ENCODE measurements at places on chromosomes 4 and X. TPM values are rescaled to one million over a fixed set of nuclear protein-coding genes. Genes with fewer than 3 reads are reported as not detected.

PALLD gene
- 62.4 TPM for total RNA-seq

HPSE gene
- total RNA-seq = 0.63 TPM

FGFRL1 gene
- total RNA-seq = 35.7 TPM

SPANXC gene
- not detected for total RNA-seq

CSAG3 gene
- total RNA-seq = not detected

H2BW1 gene
- not detected for total RNA-seq

PPAT gene
- total RNA-seq = 8.8 TPM

TRAPPC2 gene
- 13.2 TPM for total RNA-seq

F8A3 gene
- 0.79 TPM for total RNA-seq

IL2 gene
- not detected for total RNA-seq

MAGEB17 gene
- 0.09 TPM for total RNA-seq

ASB12 gene
- 0.17 TPM for total RNA-seq

GUCY1B1 gene
- total RNA-seq = 46.3 TPM

MAOA gene
- 7.0 TPM for total RNA-seq

EDA gene
- under 0.01 TPM for total RNA-seq

HHIP gene
- total RNA-seq = 0.16 TPM

SCRG1 gene
- 0.09 TPM for total RNA-seq

CLDN34 gene
- total RNA-seq = not detected

ZXDB gene
- 3.9 TPM for total RNA-seq

RTL5 gene
- 5.1 TPM for total RNA-seq

FDCSP gene
- total RNA-seq = not detected

KDR gene
- total RNA-seq = 0.16 TPM

TLL1 gene
- not detected for total RNA-seq

CT45A9 gene
- not detected for total RNA-seq

MAB21L2 gene
- total RNA-seq = 0.32 TPM

SPANXB1 gene
- not detected for total RNA-seq

KLHL13 gene
- 21.1 TPM for total RNA-seq

ADH5 gene
- total RNA-seq = 450 TPM

TMEM185A gene
- total RNA-seq = 23.9 TPM

AFM gene
- not detected for total RNA-seq

UTP14A gene
- 15.6 TPM for total RNA-seq

CENPVL2 gene
- total RNA-seq = not detected

PRDX4 gene
- total RNA-seq = 225 TPM

PLP2 gene
- total RNA-seq = 17.8 TPM

VCX2 gene
- total RNA-seq = not detected

ZNF718 gene
- 3.4 TPM for total RNA-seq

CHRDL1 gene
- total RNA-seq = 3.8 TPM

SH2D1A gene
- total RNA-seq = not detected

ADGRG4 gene
- total RNA-seq = not detected

SPANXD gene
- total RNA-seq = not detected

REPS2 gene
- 0.52 TPM for total RNA-seq

ELK1 gene
- total RNA-seq = 8.2 TPM

DUX4 gene
- not detected for total RNA-seq

SPP1 gene
- 0.09 TPM for total RNA-seq

HAUS3 gene
- 5.4 TPM for total RNA-seq

TEC gene
- total RNA-seq = 0.79 TPM

TSPAN7 gene
- total RNA-seq = 0.17 TPM

NKAP gene
- total RNA-seq = 3.8 TPM

RHOXF1 gene
- total RNA-seq = not detected

NUDT10 gene
- total RNA-seq = 2.7 TPM

DMP1 gene
- not detected for total RNA-seq

CYLC1 gene
- total RNA-seq = not detected

DDX53 gene
- not detected for total RNA-seq

IL15 gene
- 2.4 TPM for total RNA-seq

RBMXL3 gene
- total RNA-seq = not detected

F11 gene
- total RNA-seq = not detected

SFRP2 gene
- total RNA-seq = not detected

GAB1 gene
- total RNA-seq = 3.9 TPM

All from bronchial smooth muscle cell (primary cell).